H1 (cell line): ENCODE measurements at places on chromosomes 3 and 15. TPM values are rescaled to one million over a fixed set of nuclear protein-coding genes. Genes with fewer than 3 reads are reported as not detected.

CMSS1 gene
- total RNA-seq, result 65.9 and 75.1 TPM in 2 replicates

GOLGA6B gene
- not detected in 2 replicates for total RNA-seq

GRCh38 chr3:156619376-156619775 is 55.0 kb upstream of the TIPARP start:
- no peak overlapping the region for H3K4me3 ChIP-seq
- no peak overlapping the region for H3K27ac ChIP-seq

DNA sequence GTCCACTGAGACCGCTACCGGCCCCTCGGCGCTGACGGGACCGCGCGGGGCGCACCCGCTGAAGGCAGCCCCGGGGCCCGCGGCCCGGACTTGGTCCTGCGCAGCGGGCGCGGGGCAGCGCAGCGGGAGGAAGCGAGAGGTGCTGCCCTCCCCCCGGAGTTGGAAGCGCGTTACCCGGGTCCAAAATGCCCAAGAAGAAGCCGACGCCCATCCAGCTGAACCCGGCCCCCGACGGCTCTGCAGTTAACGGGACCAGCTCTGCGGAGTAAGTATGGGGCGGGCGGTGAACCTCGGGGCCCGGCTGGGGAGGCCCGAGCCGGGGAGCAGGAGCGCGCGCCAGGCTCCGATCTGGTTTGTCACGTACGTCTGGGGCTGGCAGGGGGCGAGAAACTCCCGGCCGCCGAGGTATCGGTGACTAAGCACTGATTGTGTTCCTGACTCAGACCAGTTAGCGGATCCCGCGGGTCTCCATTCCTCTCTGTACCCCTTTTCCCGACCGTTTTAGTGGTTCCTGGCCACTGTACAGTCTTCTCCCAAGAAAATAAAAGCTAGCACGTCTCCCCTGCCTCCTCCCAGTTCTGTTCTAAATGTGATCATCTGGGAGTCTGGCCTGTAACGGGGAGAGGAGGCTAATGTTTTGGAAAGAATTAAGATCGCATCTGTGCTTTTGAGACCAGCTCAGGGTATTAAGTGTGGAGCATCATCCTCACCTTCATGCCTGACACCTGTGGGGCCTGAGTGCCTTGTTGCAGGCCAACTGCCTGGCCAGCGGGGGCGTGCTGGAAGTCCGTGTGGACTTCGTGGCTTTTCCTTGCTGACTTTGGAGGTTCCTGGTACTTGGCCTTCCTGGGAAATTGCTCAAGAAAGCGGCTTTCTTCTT is 691 bp downstream of the MAP2K1 start:
- peak overlapping the region; percentile 92 for H3K4me3 ChIP-seq
- H3K27ac ChIP-seq, result 0 out of 2 replicates have a peak overlapping the region, but pooled peaks have one; percentile 6
- H3K36me3 ChIP-seq, result no peaks in the 10 kb centered on the region
- DNase-seq, result peak; percentile 72
- no peaks in the 10 kb centered on the region for H3K4me1 ChIP-seq

DNA sequence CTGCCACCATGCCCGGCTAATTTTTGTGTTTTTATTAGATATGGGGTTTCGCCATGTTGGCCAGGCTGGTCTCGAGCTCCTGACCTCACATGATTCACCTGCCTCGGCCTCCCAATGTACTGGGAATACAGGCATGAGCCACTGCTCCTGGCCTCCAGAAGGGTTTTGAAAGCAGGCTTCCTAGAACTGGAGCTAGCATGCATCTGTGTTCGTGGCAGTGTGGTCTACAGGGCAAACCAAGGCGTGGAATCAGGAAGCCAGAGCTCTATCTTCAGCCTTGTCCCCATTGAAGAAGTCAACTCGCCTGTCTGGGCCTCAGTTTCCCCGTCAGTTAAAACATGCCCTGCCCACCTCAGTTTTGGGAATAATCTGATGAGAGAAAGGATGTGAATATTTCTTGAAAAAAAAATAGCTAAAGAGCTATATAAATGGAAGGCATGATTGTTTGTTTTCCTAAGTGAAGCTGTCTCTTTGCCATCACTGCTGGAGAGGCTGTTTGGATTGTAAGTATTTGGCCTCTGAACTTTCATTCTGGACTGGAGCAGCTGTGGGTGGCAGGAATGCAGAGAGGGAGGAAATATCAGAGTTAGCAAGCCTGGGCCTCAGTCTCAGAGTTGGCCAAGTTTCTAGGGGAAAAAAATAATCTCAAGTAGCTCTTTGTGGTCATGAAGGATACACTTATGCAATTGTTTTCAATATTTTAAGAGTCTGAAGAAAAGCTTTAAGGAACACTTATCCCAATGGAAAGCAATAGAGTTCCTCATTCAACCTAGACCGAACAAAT is 36.5 kb upstream of the UACA start:
- H3K36me3 ChIP-seq, result no peaks in the 10 kb centered on the region
- H3K27me3 ChIP-seq, result no peaks in the 10 kb centered on the region
- DNase-seq, result no peak
- no peak overlapping the region for H3K4me3 ChIP-seq
- H3K27ac ChIP-seq, result no peak overlapping the region
- no peaks in the 10 kb centered on the region for H3K4me1 ChIP-seq
